ENCODE measurements at places on chromosomes 5 and 9.

DNA sequence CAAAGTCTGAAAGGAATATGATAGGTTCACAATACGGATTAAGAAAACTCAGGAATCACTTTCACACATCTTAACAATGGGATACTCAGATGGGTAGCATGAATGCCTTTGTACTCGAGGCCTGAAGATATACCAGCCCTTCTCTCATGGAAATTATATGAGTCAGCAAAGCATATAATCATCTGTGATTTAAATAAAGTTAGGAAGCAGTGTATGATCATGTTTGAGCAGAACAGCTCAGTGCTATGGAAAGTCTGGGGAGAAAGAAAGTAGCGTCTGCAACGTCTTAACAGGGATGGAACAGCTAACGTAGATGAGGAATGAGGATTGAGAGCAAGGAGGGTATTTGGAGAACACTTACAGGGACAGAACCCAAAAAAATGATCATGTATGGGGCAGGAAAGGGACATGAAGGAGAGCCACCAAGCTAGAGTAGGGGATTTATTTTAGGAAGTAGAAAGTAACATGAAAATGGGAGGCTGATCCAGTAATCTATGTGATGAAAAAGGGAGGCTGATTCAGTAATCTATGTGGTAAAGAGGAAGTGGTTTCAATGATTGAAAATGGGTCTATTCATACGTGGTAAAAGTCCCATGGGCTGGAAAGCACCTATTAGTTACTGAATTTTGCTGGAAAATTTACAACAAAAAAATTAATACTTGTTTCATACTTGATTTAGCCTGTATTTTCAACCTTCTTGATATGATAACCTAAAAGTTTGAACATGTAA, 85.9 kb downstream of the GNA14 start:
- DNase-seq: no peak

GRCh38 chr5:179801304-179802206, 5.1 kb downstream of the MGAT4B start:
- peak; percentile 41 for DNase-seq

DNA sequence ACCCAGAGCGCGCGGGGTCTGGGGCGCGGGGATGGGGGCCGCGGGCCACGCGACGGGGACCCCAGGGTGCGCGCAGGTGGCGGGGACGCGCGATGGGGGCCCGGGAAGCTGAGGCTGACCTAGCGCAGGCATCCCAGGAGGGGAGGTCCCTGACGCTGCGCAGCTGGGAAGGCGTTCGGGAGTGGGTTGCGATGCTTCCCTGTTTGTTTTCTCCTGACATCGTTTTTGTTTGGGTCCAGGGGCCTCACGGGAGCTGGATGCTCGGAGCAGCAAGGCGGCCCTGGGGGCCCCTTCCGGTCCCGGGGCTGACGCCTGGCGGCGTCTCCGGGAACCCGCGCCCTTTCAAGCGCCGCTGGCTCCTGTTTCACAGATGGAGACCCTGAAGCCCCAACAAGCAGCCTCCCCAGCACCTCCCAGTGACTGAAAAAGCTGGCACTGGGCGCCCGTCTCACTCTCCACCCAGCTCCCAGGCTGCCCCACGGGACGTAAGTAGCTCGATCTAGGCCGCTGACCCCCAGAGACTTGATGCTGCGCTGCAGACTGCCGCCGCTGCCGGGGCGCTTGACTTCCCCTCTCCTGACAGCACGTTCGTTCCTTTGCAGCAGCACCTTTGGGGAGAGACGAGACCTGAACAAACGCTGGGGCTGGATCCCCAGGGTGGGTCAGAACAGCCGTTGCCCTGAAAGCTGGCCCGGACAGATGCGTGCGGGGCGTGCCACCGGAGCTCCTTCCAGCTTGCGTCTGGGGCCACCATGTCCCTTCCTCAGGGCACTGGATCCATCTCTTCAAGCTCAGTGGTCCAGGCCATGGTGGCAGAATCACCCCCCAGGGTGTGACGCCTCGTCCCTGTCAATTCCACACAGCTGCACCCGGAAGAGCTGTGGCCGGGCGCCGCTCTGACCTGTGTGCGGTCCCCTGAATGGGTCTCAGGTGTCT, 593 bp downstream of the BRD3OS start:
- DNase-seq: peak; percentile 26

GRCh38 chr5:151106043-151106442, 25.2 kb upstream of the TNIP1 start:
- DNase-seq: no peak

- DNase-seq: no peak
Observed at GRCh38 chr5:171309276-171310211, 496 bp downstream of the TLX3 start.

DNA sequence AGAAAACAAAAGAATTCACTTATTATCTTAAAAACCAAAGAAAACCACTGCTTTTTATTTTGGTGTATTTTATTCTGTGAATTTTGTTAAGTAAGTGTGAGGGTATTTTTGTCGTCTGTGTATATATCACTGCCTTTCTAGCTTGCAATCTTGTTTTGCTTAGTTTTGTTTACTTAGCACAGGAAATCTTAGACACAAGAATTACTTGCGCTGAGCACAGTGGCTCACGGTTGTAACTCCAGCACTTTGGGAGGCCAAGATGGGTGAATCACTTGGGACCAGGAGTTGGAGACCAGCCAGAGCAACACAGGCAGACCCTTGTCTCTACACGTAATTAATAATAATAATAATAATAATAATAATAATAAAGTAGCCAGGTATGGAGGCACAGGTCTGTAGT, 230.3 kb downstream of the PAPPA start:
- DNase-seq: no peak

DNA sequence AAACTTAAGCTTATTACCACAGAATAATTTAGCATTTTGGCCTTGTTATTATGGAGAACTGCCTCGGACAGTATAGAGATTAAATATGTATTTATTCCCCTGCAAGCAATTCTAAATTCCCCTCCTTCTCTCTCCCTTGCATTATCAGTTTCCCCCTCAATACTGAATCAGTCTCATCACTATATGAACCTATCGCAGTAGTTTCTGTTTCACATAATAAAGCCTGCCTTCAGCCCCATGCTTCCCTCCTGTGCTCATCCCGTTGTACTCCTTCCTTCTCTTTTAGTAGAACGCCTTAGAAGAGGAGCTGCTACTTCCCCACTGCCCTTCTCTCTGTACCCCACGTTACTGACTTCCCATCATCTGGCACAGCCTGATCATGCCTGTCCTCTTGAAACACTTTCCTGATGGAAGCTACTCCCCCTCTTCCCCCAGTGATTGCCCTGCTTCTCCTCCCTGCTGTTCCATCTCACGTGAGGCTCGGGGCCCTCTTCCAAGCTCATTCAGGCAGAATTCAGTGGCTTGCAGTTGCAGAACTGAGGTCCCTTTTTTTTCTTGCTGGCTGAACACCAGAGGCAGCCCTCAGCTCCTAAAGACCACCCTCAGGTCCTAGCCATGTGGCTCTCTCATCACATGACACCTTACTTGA, 93.4 kb downstream of the PPIC start:
- no peak for DNase-seq

DNA sequence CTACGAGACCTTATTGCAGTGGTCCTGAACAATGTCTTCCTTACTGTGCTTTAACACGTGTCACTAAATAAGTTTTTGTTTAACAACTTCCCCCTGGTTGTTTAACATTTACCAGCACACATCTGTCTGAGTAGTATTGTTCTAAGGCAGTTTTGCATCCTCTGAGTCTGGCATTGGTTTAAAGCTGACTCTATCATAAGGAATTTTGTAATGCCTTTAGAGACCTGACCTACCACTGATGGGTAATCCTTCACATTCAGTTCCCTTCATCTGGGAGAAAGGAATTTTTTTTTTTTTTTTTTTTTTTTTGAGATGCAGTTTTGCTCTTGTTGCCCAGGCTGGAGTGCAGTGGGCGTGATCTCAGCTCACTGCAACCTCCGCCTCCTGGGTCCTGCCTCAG, 20.0 kb upstream of the PCAT7 start:
- DNase-seq: no peak

DNA sequence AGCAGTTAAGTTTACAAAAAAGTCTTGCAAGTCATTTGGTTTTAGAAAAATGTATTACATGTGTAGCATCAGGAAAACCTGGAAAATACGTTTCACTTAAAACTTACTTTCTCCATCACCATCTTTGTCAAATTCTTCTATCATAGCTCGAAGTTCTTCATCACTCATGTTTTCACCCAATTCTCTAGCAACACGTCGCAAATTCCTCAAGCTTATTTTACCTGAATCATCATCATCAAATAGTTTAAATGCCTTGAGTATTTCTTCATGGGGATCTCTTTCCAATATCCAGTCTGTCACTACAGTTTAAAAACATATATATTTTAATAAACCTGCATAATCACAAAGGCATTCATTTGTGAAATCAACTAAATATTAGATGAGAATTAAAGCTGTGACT, 10.3 kb downstream of the CETN3 start:
- no peak for DNase-seq

DNA sequence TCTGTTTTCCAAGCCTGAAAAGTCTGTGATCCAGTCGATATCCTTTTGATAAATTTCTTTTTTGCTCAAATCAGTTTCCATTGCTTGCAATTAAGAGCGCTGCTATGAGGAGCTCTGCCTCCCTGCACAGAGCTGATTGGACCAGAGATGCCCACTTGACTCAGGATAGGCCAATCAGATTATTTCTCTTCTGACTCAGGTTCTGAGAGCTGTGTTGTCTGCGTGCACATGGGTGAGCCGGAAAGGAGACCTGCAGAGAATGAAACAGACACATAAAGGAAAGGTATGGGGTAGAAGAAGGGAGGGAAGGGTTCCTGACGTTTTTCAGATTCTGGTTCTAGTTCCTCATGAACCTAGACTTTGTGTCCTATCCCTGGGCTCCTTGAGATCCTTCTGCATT, 15.8 kb upstream of the FABP6 start:
- DNase-seq: no peak

DNA sequence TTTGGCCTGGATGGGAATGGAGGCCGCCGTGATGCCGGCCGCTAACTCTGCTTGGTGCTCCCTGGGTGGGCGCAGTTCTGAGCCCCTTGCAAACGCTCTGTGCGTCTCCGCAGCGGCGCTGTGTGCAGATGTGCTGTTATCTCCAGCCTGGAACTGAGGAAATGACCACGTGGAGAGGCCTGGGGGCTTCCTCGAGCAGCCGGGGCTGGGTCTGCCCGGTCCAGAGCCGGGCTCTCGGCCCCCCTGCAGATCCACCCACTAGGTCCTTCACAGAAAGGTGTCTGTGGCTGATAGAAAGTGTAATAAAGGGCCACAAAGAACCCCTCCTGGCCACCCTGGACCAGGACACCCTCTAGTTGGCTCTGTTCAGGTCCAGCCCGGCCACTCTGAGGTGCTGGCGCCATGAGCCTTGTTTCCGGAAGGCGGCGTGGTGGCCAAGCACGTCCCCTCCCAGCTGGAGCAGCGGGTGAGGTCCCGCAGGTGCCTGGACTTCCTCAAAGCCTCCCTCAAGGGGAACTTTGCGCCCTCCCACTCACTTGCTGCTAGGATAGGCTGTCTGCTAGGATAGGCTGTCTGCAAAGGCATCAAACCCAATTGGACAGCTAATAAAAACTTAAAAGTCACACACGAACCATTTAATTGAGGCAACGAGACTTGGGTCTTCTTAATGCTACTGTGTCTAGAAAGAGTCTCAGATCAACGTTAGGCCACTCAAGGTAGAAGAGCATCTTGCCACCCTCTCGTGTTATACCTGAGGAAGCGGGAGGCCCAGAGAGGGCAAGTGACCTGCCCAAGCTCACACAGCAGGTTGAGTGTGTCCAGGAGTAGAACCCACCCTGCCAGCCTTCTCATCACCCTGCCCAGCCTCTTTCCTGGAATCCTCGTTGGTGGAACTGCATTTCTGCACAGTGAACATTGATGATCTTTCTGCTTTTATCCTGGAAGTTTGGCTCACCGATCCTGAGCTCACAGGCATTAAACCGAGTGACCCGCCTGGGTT, 109.3 kb upstream of the FCN2 start:
- no peak for DNase-seq

- no peak for DNase-seq
Observed at GRCh38 chr5:54519509-54519876, 1.9 kb downstream of the SNX18 start.

DNA sequence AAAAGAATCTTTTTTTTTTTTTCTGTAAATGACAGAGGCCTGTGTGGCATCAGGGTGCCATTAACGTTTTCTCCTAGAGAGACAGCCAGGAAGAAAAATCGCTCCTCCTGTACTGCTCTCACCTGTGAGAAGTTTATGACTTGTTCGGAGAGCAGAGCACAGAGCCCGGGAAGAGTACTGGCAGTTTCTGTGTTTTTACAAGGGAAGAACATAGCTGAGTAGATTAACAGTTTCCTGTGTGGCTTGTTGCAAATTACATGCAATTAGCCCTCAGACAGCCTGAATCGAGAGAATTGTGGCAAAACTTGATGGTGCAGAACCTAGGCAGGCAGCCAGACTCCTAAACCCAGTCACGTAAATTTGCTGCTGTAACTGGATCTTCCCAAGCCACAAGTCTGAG, 32.1 kb downstream of the PRKACG start:
- DNase-seq: no peak

DNA sequence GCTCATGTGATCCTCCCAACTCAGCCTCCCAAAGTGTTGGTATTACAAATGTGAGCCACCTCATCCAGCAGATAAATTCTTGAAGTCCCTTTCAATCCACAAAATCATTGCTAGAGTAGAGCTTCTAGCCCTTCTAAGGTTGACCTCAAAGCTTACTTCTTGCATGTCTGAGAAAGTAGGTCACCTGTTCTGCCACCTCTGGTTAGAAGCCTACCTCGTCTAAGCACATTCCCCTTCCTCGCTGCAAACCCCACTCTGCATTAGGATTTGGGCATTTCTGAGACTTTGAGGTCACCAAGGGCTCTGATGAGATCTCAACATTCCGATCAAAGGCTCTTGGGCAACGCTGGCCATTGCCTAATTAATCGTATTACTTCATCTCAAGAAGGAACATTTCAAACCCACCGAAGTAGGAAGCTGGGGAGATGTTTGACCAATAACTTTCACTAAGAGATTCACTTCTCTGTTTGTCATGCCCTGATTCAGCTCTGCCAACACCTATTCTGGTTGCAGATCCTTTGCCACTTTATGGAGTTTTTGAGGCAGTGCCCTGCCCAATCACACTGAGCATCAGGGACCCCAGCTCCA, 8.6 kb downstream of the ADAM19 start:
- DNase-seq: no peak

DNA sequence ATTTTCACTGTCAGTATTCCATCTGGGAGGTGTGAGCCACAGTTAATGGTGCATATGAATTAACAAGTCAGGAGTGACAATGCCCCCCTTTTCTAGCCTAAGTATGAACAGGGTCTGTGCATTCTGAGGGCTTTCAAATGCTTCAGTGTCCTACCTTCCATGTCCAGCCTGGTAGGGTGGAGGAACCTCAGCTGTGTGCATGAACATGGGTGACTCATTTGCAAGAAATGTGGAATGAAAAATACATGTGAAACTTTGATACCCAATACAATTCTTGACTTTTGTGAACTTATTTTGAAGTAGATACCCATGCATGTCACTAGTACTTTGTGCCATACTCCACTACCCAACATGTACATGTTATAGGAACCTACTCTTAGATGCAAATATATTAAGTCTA, 375.8 kb downstream of the SEMA5A start:
- no peak for DNase-seq
